Activated T-cell treated with anti-CD3 and anti-CD28 coated beads, Interleukin-2, amount 50 U/mL, for 1 hour (primary cell): ENCODE measurements at places on chromosomes 13 and 19.

GRCh38 chr13:37481011-37481884, 117.3 kb downstream of the POSTN start:
- DNase-seq: no peak

GRCh38 chr13:34696296-34696695, 245.8 kb upstream of the NBEA start:
- DNase-seq: no peak

- DNase-seq: no peak
These were observed 40.9 kb downstream of the MCF2L start for GRCh38 chr13:113009743-113010509.

GRCh38 chr13:46801858-46802257, 4.9 kb upstream of the ESD start:
- DNase-seq: no peak

GRCh38 chr13:98570929-98571372, 6.0 kb downstream of the STK24 start:
- DNase-seq: peak; percentile 44

DNA sequence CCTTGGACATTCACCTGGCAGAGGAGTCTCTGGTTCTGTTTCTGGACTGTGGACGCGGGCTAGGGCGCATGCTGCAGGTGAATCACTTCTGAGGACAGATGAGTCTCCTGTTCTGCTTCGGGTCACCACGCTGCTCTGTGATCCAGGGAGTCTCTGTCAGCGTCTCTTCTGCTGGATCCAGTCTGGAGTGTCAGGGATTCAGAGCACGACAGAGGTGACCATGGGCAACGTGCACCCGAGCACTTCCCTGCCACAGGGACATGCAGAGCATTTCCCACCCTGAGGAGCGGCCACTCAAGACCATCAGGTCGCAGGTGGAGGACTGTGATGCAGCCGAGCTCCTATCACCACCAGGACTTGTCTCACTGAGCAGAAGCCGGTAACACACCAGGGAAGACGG, 24.4 kb upstream of the LILRA2 start:
- no peak for DNase-seq

GRCh38 chr19:39372047-39372802, 18.7 kb downstream of the PAF1 start:
- DNase-seq: no peak

GRCh38 chr13:102089177-102089576, 312.7 kb downstream of the FGF14 start:
- DNase-seq: no peak

DNA sequence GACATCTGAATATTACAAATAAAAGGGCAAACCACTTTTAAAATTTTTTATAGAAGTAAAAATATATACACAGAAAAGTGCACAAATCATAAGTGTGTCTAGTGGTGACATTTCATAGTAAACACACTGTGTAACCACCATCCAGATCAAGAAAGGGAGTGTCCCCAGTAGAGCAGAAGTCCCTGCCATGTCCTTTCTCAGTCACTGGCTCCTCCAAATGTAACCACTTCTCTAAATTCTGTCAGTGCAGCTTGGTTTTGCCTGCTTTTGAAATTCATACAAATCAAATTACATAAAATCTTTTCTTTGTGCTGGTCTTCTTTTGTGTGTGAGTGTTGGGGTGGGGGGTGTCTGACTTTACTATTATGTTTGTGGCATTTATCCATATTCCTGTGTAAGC, 116.5 kb downstream of the RBM26 start:
- DNase-seq: no peak

GRCh38 chr19:41957838-41958366, 1.2 kb downstream of the RABAC1 start:
- peak; percentile 39 for DNase-seq

DNA sequence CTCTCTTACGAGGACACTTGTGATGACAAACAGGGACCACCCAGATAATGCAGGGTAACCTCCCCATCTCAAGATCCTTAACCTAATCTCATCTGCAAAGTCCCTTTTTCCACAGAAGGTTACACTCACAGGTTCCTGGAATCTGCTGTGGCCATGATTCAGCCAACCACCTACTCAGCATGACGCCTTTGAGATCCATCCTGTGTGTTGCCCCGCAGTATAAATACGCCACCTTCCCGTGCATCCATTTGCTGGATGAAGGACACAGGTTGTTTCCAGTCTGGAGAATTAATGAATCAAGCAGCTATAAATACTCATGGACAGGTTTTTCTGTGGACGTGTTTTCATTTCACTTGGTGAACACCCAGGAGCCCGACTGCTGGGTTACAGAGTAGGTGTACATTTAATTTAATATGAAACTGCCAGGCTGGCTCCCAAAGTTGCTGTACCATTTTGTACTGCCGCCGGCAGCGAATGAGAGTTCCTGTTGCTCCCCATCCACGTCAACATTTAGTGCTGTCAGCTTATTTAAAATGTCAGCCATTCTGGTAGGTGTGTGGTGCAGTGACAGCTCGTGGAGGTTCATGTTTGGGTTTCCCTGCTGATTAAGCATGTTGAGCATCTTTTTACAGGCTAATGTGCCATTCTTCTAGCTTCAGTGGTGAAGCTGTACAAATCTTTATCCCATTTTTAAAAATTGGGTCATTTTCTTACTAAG, 40.2 kb downstream of the ELL start:
- DNase-seq: no peak

DNA sequence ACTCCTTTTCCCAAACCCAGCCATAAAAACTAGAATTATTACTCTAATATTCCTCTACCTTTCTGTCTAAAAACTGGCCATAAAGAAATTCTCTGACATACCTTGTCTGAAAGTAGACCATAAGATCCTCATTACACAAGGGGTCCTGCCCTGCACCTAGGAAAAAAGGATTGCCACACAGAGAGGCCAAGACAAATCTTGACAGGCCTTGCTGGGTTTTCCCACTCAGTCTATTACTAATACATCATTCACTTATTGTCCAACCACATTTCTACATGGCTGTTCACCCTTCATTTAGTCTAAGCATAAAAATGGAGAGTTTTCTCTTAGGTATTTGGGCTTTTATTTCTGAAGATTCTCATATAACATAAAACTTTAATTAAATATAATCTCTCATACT, 319.8 kb downstream of the PCDH20 start:
- DNase-seq: no peak

- DNase-seq: peak; percentile 48
These were observed 10.8 kb upstream of the PDCD5 start for GRCh38 chr19:32570081-32570785.

DNA sequence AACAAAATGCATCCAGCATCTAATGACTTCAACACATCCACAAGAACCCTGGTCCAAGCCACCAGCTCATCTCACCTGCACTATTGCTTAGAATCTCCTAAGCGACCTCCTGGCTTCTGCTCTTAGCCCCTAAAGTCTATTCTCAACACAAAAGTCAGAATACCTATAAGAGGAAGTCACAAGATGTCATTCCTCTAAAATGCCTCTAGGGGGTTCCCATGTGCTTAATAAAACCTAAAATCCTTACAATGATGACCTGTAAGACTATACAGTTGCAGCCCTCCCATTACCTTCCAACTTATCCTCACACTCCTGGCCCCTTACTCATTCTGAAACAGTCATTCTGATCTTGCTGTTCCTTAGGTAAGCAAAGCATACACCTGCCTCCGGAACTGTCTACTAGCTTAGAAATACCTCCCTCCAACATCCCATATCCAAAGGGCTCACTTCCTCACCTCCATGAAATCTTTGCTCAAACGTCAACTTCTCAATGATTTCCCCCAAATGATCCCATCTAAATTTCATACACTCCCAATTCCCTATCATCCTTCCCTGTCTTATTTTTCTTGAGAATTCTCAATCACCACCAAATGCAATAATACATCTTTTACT, 10.0 kb downstream of the ATP7B start:
- DNase-seq: no peak

DNA sequence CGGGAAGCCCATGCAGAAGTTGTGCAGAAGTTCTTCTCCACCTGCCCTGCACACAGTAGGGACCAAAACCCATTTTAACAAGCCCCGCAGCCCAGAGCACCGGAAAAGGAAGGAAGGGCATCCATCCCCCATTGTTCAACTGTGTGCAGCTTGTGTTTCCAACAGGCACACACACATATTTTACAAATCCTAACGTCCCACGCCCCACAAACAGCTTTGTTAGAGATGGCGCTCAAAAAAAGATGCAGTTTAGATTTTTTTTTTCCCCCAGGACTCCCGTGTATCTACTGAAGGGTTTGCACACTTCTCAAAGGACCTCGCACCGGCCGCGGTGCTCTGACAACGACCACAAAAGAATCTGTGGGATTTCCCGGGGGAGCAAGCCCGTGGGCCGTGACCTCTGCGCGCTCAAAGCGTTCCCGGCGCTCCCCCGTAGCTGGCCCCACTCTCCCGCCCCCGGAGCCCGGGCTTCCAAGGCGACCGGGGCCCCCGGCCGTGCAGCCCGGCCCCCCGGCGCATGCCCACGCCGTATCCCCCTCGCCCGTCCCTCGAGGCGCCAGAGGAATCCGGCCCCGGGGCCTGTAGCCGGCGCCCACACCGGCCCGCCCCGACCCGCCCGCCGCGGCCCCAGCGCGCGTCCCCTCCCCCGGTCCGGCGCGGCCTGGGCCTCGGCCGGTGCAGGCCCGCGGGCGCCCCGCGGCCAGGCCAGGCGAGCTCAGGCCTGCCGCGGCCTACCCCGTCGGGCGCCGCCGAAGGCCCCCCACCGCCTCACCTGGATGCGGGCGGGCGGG, 523 bp downstream of the ELAVL1 start:
- peak; percentile 41 for DNase-seq

DNA sequence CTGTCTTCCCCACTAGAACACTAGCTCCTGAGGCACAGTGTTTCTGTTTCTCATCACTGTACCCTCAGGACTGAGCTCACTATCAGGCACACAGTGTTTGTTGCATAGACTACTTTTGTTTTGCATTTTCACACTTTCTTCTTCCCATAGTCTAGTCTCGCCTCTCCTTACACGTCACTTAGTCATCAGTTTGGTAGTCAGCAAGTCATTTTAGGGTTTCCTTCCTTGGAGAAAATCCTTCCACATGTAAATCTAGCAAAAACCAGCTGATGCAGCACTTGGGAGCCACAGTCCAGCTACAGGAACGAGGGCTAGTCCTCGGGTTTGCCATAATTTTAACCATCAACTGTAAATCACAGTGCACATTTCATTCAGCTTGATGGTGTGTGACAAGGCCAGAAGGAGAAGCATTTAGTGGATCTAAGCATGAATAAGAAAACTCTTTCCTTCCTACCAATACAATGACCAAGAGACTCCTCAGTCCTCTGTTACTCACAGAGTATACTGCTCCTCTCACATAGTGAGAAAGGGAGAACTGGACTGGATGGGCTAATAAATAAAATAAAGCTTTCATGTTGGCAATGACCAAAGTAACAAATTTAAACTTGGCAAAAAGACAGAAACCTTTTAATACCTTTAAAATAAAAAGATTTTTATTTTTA, 221.0 kb downstream of the KLF12 start:
- no peak for DNase-seq

GRCh38 chr13:110269509-110270185, 37.3 kb downstream of the COL4A1 start:
- DNase-seq: no peak

DNA sequence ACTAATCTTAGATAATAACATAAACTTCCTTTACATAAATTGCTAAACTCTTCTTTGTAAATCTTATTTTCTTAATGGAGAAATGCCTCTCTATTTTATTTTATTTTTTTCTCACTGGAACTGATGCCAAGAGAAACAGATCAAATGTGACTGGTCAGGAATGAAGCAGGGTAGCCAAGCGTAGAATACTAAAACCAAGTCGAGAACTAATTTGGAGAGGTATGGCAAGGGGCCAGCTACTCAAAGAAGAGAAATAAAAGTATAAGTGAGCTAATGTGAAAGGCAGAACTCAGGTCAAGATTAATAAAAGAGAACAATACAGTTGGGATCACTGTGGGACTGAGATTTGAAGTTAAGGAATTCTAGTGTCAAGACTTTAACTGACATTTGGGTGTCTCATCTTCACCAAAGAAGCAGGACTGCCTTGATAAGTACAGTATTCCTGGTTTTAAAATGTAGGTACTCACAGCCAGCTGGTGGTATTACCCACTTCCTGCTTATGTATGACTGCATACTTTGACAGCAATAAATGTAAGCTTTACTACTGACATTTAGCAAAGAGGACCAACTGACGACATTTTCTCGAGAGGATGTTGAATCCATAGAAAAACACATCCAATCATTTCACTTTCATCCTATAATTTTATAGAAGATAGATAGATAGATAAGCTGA, 1192.2 kb downstream of the EFNB2 start:
- no peak for DNase-seq
